ENCODE measurements at places on chromosomes 5 and 9.

DNA sequence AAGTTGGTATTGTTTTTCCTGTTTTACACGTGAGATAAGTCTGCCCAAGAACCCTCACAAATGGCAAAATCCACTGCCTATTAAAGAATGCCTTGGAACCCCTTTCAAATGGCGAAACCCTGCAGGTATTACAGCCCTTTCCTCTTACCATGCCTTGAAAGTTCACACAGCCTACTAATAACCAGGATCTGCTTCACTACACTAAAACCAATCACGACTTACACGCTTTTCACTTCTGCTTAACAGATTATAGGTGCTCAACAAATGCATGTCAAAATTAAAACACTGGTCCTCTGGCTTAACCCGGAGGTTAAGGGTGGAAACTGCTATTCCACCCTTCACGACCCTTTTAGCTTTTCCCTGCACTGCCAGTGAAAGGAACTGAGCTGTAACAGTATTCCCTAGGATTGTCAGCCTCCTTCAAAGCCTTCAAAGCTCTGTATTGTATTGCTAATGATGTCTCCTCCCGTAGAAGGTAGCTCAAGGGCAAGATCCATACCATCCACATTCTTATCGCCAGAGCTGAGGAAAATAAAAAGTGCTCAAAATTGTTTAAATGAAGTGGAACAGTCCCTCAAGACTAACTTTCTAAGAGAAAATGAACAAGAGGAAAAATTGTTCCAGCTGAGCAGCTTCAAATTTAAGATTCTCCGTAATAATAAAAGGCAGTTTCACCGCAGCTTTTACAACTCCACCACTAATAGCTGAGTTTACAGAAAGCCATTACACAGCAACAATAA, 997 bp downstream of the AUH start:
- no peak for DNase-seq

- no peak for DNase-seq
These were observed 493.2 kb downstream of the BNC2 start for GRCh38 chr9:16377311-16377710.

DNA sequence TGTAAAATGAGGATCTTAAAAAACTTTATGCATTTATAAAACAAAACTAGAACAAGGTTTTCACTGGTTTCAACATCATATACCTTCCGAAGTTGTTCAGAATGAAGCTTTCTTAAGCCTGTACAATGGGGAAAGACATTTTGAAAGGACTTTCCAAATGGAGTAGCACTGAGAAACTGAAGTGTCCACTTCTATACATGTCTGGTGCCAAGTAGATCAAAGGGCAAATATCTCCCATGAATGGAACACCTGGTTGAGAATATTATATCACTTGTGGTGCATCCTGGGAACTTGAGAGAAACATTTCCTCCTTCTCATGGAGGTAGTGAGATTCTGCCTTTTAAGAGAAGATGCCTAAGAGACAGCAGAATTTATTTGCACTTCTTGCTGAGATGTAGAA, 182.1 kb upstream of the ACTBL2 start:
- DNase-seq = no peak

- no peak for DNase-seq
These were observed 87.2 kb downstream of the FSTL4 start for GRCh38 chr5:133525126-133525525.

GRCh38 chr5:114335391-114335790, 26.5 kb upstream of the KCNN2 start:
- DNase-seq = no peak

DNA sequence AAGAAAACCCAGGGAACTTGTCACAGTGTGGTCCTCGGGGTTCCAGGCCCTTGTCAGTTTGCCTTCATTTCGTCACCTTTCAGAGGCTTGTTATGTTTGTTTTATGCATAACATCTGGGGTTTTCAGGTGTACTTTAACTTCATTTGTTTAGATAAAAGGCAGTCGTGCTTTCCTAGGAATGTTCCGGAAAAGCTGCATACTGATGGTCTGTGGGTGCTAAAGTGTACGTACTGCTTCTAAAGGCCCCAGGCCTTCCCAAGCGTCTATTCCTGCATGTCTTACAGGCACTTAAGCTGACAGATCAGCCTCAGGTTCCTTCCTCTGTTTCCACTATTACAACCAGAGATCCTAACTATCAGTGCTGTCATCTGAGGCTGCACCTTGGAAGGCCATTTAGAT, 95.6 kb upstream of the ANKH start:
- no peak for DNase-seq

- DNase-seq = no peak
These were observed 112.5 kb upstream of the SLCO6A1 start for GRCh38 chr5:102611312-102611711.

- no peak for DNase-seq
These were observed 73.5 kb downstream of the LNPEP start for GRCh38 chr5:97009212-97009898.

DNA sequence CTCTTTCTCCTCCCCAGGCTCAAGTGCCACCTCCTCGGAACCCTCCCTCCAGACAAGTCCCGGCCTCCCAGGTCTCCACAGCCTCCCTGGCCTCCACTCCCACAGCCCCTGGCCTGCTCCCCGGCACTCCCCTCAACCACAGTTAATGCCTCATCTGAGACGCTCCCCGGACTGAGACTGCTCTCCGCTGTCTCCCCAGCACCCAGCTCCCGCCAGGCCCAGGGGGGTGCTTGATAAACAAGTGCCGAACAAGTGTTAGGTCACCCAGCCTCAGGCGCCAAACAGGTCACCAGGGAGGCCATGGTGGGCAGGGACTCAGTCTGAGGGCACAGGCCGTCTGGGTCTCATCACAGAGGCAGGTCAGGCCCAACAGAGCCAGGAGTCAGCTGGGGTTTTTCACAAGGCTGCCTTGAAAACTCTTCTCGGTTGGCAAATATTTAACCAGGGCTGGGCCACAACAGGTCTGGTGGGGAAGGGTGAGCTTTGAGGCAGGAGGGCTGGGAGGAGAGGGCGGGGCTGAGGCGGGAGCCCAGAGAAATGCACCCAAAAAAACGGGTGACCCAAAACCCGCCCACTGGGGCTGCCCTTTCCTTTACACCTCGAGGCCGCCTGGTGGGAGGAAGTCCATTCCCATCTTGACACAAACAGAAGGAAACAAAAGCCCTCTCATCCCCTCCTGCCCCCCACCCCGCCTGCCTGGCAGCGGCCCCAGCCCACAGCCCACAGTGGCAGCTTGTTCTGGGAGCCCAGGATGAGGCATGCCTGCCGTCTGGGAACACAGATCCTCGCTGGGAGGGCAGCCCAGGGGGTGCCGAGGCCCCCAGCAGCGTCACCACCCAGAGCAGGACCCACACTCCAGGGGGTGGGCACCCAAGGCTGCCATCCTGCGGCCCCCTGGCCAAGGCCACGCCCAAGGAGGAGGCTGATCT, 66.6 kb upstream of the STXBP1 start:
- no peak for DNase-seq

- DNase-seq = no peak
These were observed 53.6 kb downstream of the PDCD1LG2 start for GRCh38 chr9:5563886-5564285.

GRCh38 chr5:145585-146323, 45.5 kb upstream of the LRRC14B start:
- DNase-seq = no peak

GRCh38 chr9:76370396-76371023, 23.7 kb downstream of the RFK start:
- no peak for DNase-seq

GRCh38 chr5:125981016-125981415, 442.2 kb upstream of the GRAMD2B start:
- DNase-seq = no peak

GRCh38 chr9:24824607-24825006, 278.9 kb upstream of the IZUMO3 start:
- no peak for DNase-seq

GRCh38 chr9:4287386-4287785, 12.5 kb downstream of the GLIS3 start:
- DNase-seq = no peak

- no peak for DNase-seq
These were observed 159.5 kb upstream of the SLC28A3 start for GRCh38 chr9:84499969-84500582.

DNA sequence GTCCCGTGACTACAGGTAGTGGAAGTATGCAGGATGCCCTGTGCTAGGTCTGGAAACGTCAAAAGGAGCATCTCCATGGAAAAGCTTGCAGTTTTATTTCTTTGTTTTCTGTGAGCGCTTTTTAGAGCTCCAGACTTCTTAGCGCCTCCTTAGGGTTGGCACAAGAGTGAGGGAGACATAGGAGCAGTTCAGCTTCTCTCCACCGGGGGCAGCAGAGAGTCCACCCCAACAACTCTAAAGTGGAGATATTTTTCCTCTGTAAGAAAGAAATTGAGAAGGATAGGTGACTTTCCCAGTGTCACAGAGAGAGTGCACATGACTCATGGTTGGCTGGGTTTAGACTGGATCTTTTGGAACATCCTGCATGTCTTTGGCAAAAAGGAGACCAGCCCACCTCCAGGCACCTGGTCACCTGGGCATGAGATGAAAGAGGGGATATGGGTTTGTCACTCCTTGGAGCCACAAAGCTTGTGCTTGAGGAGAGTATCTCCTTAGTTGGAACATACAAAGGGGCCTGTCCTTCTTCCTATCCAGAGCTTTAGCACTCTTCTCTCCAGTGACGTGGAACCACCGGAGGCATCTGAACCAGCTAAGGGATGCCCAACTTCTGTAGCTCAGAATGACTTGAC, 637.7 kb downstream of the SEMA5A start:
- DNase-seq = no peak

DNA sequence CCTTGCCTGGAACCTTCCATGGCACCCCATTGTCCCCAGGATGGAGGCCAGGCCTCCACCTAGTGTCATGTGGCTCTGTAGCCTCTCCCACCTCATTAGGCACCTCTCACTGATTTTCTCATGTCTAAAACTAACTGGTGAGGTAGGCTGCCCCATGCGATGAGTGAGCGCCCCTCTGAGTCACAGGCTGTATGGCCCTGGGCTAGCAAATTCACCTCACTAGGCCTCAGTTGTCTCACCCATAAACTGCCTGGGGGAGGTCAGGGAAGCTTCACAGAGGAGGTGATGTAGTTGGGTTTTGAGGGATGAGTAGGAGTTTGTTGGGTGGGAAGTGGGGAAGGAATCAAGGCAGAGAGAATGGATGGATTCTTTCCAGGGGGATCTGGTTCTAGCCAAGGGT, 8.8 kb downstream of the RXRA start:
- DNase-seq = no peak

DNA sequence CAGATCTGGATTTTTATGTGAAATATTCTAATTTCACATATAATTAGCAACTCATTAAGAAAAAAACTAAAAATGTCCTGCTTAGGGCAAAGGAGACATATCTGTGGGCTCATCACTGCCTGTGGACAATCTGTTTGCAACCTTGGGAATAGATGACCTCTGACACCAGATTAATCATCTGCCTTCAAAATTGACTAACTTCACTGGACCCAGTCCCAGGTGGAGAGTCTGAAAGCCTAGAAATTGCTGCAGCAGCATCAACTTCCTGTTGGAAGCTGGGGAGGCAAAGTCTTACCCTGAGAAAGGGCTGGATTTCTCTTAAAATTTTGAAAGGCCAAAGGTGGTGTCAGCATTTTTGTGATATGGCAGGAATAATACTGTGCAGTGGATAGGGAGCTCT, 76.3 kb upstream of the TNC start:
- DNase-seq = no peak

- no peak for DNase-seq
These were observed 20.5 kb upstream of the FER start for GRCh38 chr5:108727236-108727650.

DNA sequence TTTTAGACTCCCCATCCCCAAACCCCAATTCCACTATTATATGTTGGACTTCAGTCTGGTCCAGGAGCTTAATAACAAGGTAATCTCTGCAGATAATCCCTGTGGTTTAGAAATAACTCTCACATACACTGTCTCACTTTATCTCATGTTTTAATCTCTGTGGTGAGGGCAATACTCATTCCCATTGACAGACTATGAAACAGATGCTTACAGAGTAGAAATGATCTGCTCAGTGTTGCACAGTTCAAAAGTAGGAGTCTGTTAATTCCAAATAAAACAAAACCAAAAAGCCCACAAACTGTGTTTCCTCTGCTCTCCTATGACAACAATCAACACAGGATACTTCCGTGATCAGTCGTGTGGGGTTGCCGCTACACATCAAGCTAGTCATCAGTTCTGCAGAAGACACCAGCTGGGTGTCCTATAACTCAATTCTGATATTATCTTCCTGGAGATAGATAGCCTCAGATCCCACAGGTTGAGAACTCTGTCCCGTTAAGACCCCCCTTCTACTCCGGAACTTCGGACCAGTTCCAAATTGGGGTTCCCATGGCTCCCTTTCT, 26.3 kb upstream of the FANCC start:
- DNase-seq = no peak

DNA sequence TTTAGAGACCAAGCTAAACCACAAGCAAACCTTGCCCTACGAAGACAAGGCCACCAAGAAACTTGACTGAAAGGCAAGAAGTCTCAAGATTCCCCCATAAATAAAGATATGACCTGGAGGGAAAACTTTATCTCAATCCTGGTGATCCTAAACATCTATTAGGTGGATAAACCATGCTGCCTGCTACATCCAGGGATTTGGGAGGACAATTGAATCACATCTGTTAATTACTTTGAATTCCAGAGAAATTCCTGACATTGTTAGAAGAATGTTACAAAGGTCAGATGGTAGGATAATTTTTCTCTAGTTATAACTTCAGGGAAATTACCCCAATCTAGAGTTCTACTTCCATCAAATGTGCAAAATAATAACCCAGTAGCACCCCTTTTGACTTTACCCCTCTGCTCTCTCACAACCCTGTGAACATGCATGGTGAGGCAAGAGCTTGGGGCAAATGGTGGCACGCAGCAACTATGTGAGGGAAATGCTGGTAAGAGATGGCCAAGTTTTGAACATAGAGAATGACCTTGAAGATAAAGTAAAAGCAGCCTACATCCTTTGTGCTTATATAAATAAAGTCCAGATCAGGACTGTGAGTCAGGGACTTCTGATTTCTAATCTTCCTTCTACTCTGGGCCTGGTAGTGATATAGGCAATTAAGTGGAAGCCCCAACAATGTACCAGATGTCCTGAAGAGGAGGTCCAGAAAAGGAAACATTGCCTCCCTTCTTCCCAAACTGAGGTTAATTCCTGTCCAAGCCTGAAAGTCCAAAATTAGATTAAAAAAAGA, 57.1 kb upstream of the PTGER4 start:
- DNase-seq = no peak

GRCh38 chr5:39186289-39186688, 33.1 kb downstream of the FYB1 start:
- no peak for DNase-seq

GRCh38 chr5:36721664-36722235, 115.3 kb downstream of the SLC1A3 start:
- DNase-seq = no peak

DNA sequence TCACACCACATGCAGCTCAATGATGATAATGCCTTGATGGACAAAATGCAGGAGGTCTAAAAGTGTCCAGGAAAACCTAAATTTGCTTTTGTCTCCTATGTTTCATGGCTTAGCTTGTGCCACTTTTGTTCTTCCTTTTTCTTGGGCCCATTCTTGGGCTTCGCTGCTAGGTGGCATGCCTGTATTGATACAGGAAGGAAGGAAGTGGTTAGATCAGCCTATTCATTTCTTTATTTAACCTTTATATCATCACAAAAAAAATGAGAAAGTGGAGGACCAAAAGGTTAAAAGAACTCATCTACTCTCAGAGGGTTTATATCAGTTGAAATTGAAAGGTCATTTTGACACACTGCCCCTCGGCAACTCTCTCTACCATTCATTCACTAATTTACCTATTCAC, 260.2 kb downstream of the ARHGAP26 start:
- no peak for DNase-seq
